Diencephalon (tissue), 1 donor: ENCODE measurements at places on chromosomes 3 and 15. TPM values are rescaled to one million over a fixed set of nuclear protein-coding genes. Genes with fewer than 3 reads are reported as not detected.

TMEM212 gene
- not detected for total RNA-seq

LINGO1 gene
- 45.2 TPM for total RNA-seq

GOLGA6D gene
- total RNA-seq: not detected

ANKUB1 gene
- total RNA-seq: 4.2 TPM

MYO1E gene
- 13.8 TPM for total RNA-seq

SI gene
- under 0.01 TPM for total RNA-seq

GDPGP1 gene
- 8.3 TPM for total RNA-seq

CX3CR1 gene
- total RNA-seq: 28.8 TPM

ZNF620 gene
- total RNA-seq: 16.4 TPM

LRRC31 gene
- not detected for total RNA-seq

GPR149 gene
- 22.1 TPM for total RNA-seq

FILIP1L gene
- 3.5 TPM for total RNA-seq

CCDC51 gene
- total RNA-seq: 10.1 TPM

GOLGA8T gene
- 0.69 TPM for total RNA-seq
